ENCODE measurements at places on chromosomes 3 and 15.

GRCh38 chr15:101174152-101174920, 77.5 kb downstream of the CHSY1 start:
- H3K4me3 ChIP-seq: no peak overlapping the region
- DNase-seq: no peak
- H3K4me1 ChIP-seq: peaks cover 22% of the 10 kb centered on the region
- H3K36me3 ChIP-seq: peaks cover 50% of the 10 kb centered on the region
- H3K27me3 ChIP-seq: no peaks in the 10 kb centered on the region

- H3K27ac ChIP-seq: no peak overlapping the region
- no peaks in the 10 kb centered on the region for H3K36me3 ChIP-seq
- no peak for DNase-seq
- H3K27me3 ChIP-seq: no peaks in the 10 kb centered on the region
- no peak overlapping the region for H3K4me3 ChIP-seq
Measured at GRCh38 chr3:192057261-192057660, 596.3 kb downstream of the PYDC2 start.

- H3K27me3 ChIP-seq: peaks cover 14% of the 10 kb centered on the region
- DNase-seq: no peak
- H3K4me1 ChIP-seq: peaks cover 12% of the 10 kb centered on the region
- no peaks in the 10 kb centered on the region for H3K36me3 ChIP-seq
- no peak overlapping the region for H3K27ac ChIP-seq
- no peak overlapping the region for H3K4me3 ChIP-seq
Measured at GRCh38 chr15:34802803-34803750, 7.7 kb upstream of the ACTC1 start.

DNA sequence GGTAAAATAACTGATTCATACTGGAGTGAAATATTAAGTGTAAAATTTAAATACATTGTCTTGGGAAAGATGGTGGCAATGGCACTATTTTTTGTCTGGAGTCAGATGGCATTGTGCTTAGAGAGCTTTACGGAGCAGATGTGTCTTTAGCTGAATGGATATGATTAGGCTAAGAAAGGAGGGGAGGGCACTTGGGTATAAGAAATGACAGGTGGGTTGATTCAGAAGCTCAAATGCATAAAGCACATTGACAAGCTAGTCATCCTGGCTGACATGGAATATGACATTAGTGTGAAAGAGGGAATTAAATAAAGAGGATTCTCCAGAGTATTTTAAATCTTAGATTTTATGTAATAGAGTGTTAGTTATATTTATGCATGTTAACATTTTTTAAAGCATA, 570.1 kb upstream of the CBLB start:
- H3K4me3 ChIP-seq: no peak overlapping the region
- no peaks in the 10 kb centered on the region for H3K36me3 ChIP-seq
- no peak overlapping the region for H3K27ac ChIP-seq
- no peaks in the 10 kb centered on the region for H3K27me3 ChIP-seq
- no peaks in the 10 kb centered on the region for H3K4me1 ChIP-seq

GRCh38 chr15:66476535-66476934, 21.0 kb downstream of the SNAPC5 start:
- H3K27me3 ChIP-seq: no peaks in the 10 kb centered on the region
- no peak for DNase-seq
- H3K4me3 ChIP-seq: no peak overlapping the region

DNA sequence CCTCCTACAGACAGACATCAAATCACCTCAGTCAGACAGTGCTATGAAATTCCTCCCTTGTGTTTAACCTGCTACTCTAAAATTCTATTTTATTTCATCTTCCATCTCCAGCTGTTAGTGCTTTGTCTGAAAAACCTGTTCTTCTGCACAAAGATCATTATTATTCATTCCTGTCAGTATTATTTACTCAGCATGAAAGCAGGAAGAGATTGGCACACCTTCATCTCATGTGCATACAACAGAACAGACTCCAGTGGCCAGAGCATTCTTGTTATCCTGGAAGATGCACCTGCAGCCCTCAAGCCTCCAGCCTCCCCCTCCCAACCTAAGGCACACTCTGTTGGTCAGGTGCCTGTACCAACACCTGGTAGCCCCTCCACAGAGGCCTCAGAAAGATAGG, 1.8 kb upstream of the ROPN1B start:
- peaks cover 40% of the 10 kb centered on the region for H3K27me3 ChIP-seq
- no peak overlapping the region for H3K27ac ChIP-seq
- H3K4me1 ChIP-seq: peaks cover 4% of the 10 kb centered on the region
- no peaks in the 10 kb centered on the region for H3K36me3 ChIP-seq
- DNase-seq: no peak

DNA sequence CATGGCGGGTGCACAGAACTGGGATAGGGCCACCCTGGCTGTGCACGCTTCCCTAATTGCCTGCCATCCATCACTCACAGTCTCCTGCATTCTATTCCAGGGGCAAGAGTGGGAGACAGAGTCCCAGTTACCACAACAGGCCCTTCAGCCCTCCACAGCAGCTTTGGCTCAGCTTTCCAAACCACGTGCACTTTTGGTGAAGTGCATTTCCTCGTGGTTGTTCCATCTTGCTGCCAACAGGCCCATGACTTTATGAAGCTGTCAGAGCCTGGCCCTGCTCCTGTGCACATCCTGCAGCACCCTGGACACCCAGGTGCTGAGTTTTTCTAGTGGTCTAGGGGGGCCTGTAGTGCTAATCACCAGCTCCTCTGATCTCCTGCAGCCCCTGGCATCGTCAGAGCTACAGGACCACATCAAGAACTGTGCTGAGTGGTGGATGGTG, 110.2 kb downstream of the ADCY5 start:
- no peaks in the 10 kb centered on the region for H3K27me3 ChIP-seq
- no peak for DNase-seq
- no peak overlapping the region for H3K4me3 ChIP-seq
- H3K36me3 ChIP-seq: no peaks in the 10 kb centered on the region
- no peaks in the 10 kb centered on the region for H3K4me1 ChIP-seq

GRCh38 chr3:46895204-46895660, 17.7 kb downstream of the PTH1R start:
- H3K4me1 ChIP-seq: peaks cover 26% of the 10 kb centered on the region
- peaks cover 13% of the 10 kb centered on the region for H3K27me3 ChIP-seq
- no peak overlapping the region for H3K27ac ChIP-seq

- no peaks in the 10 kb centered on the region for H3K27me3 ChIP-seq
- H3K4me1 ChIP-seq: peaks cover 36% of the 10 kb centered on the region
- no peak for DNase-seq
- H3K36me3 ChIP-seq: no peaks in the 10 kb centered on the region
- H3K4me3 ChIP-seq: no peak overlapping the region
Measured at GRCh38 chr3:171873580-171873979, 30.4 kb downstream of the TMEM212 start.

Data from type B pancreatic cell (in vitro differentiated cells).